CD4-positive, alpha-beta T cell treated with Interleukin-21 for 1 hour (primary cell): ENCODE measurements at places on chromosomes 3 and 15.

DNA sequence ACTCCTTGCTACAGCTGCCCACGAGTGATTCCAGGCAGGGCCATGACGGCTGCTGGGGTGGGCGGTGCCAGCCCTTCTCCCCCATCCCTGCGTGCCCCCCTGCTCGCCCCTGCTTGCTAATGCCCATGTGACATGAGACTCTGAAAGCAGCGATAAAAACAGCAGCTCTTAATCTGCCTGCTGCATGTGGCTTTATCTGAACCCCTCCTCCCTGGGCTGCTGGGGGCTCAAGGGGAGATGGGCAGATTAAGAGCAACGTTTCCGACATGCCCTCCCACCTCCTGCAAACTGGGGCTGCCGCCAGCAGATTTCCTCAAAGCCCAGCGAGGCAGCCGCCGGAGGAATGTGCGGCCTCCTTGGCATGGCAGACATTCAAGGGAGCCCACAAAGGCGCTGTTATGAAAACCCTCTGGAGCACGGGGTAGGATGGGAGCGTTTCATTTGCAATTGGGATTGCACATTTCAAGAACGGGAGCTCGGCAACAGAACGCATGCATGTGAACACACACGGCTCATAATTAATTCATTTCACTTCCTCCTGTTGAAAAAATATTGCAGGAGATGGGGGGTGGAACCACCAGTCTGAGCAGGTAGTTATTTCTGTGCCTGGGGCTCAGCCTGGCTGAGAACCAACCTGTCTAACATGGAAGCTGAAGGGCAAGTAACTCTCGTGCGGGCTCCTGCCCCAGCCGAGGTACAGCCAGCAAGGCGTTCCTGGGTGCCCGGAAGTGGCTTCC is 504.2 kb upstream of the PROK2 start:
- DNase-seq = no peak

GRCh38 chr3:40465456-40465855 is 8.3 kb downstream of the RPL14 start:
- no peak for DNase-seq

GRCh38 chr3:194069421-194070219 is 66.3 kb upstream of the HES1 start:
- no peak for DNase-seq

DNA sequence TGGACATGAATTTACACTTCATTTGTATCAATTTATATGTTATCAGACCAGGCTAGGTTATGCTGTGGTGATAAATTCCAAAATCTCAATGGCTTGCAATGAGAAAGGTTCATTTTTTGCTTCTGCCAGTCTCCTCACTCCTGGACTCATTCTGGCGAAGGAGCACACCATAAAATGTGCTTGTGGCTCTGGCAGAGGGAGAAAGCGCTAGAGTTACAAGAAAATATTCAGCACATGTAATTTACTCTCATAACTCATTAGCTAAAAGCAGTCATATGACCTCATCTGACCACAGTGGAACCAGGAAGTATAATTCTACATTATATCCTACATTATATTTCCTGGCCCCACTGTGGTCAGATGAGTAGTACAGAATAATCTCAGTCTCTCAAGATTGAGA is 193.8 kb downstream of the BCHE start:
- DNase-seq = no peak

DNA sequence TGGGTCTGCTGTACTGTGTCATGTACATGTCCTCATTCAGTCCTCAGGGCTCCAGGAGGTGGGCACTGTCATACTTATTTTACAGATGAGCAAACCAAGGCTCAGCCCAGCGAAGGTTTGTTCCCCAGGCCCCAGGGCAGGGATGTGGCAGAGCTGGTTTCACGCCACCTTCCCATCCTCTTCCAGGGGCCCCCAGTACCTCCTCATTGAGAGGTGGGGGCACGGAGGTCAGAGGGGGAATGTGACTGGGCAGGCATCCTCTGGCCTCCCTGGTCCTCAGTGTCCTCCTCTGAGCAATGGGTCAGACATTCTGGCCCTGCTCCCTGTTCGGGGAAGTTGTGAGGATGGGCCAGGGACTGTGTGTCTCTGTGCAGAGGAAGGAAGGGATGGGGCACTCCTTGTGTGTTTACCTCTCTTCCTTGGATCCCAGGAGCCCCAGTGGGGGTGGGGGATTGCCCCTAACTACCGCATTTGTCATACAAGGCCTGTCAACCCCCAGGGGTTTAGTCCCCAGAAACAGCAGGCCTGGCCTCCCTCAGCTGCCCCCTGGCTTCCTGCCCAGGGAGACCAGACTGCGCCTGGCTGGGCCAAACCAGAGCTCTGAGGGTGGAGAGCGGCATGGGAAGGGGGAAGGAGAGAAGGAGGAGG is 65.9 kb upstream of the LCTL start:
- no peak for DNase-seq

- DNase-seq = peak; percentile 9
These were observed 6.5 kb upstream of the CRYBG3 start for GRCh38 chr3:97815149-97815917.

GRCh38 chr3:195021692-195022091 is 249.3 kb downstream of the XXYLT1 start:
- DNase-seq = no peak

- DNase-seq = no peak
These were observed 33.2 kb downstream of the ST3GAL6 start for GRCh38 chr3:98796334-98796733.
